ENCODE measurements at places on chromosomes 5 and 9.

DNA sequence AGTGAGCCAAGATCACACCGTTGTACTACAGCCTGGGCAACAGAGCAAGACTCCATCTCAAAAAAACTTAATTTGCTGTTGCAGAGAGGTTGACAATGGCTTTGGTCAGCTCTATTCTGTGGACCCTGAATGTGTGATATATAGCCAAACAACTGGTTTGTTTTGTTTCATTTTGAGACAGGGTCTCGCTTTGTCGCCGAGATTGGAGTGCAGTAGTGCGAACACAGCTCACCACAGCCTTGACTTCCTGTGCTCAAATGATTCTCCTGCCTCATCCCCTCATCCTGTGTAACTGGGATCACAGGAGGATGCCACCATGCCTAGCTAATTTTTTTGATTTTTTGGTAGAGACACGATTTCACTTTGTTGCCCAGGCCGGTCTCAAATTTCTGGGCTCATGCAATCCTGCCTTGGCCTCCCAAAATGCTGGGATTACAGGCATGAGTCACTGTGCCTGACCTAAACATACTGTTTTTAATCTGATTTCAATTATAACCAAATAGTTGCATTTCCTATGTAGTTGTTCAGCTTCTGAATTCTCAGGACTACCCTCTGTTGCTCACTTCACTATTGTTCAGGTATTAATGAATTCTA is 9.8 kb downstream of the RNF183 start:
- DNase-seq, result no peak

- no peak for DNase-seq
Observed at GRCh38 chr9:69168709-69169217, 5.3 kb upstream of the TJP2 start.

DNA sequence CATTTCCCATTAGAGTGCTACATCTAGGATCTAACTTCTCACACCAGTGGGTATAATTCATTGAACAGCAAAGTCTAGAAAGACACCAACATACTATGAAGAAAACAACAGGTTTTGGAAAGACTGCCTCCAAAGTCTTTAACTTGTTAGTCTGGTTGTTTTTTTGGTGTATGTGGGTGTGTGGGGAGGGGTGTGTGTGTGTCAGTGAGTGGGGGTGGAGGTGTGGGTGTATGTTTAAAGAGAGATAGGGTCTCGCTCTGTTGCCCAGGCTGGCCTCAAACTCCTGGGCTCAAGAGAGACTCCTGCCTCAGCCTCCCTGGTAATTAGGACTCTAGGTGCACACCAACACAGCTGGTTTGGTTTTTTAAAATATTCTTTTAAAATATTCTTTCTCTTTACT is 59.7 kb downstream of the AP3B1 start:
- DNase-seq, result no peak

- no peak for DNase-seq
Observed at GRCh38 chr5:17748201-17748600, 113.9 kb downstream of the TAF11L14 start.

GRCh38 chr5:142841511-142842265 is 71.5 kb downstream of the ARHGAP26 start:
- DNase-seq, result no peak

- no peak for DNase-seq
Observed at GRCh38 chr9:117103438-117104110, 311.3 kb downstream of the ASTN2 start.

- DNase-seq, result no peak
Observed at GRCh38 chr9:130885484-130886375, 10.9 kb downstream of the QRFP start.

- no peak for DNase-seq
Observed at GRCh38 chr9:95188459-95188858, 129.1 kb downstream of the FANCC start.

DNA sequence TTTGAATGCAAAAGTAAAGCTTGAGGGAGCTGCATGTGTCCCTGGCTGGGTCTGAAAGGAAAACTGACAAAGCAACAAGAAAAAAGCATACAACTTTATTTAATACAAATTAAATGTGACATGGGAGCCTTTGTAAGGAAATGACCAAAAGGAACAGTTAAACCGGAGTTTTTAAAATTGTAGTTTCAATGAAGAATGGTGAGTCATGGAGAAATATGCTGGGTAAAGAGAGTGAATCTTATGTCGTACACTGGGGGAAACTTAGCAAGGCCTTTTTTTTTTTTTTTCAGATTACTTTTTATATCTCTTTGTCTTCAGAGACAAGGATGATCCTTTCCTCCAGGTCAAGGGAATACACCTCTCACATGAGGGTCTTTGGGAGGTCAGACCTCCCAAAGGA is 50.1 kb upstream of the FBXL17 start:
- no peak for DNase-seq

GRCh38 chr5:2352101-2352861 is 399.2 kb downstream of the IRX2 start:
- no peak for DNase-seq

DNA sequence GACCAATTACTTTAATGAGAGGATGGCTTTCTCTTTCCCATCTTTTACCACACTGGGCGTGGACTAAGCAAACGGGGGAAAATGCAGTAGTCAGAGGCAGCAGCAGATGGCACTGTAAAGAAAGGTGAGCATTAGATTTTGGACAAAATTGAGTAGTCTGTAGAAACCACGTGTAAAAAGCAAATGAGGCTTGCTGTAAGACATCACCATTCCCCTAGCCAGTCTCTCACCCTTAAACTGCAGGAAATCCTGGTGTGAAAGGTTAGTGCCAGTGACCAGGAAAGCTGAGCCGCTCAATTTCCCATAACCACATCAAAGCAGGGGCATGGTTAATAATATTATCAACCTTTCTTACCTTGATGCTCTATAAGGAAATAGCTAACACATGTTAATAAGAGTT is 31.8 kb downstream of the SPATA31C2 start:
- no peak for DNase-seq

- DNase-seq, result no peak
Observed at GRCh38 chr9:126404459-126404858, 77.8 kb downstream of the MVB12B start.

DNA sequence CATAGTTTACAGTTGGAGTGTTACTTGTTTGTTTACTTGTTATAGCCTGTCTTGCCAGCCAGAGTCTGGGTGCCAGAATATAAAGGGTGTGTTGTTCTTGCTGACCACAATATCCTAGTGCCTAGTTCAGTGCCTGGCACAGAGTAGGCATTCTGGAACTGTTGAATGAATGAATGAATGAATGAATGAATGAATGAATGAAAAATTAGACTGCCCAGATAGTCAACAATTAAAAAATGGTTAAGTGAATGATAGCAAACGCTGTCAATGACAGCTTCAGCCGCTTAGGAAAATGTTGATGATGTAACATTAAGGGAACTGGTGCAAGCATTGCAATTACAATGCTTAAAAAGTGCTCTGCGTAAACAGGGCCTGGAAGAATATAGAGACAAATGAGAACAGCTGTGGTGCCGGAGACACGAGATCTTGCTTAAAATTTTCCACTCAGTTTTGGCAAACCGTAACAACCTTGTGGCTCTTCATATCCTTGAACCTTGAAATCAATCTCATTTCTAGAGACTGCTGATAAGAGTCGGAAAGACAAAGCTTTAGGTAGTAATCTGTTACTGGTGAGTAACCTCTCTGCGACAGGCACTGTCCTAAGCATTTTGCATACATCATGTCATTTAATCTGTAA is 4.7 kb upstream of the TTLL11 start:
- DNase-seq, result no peak

DNA sequence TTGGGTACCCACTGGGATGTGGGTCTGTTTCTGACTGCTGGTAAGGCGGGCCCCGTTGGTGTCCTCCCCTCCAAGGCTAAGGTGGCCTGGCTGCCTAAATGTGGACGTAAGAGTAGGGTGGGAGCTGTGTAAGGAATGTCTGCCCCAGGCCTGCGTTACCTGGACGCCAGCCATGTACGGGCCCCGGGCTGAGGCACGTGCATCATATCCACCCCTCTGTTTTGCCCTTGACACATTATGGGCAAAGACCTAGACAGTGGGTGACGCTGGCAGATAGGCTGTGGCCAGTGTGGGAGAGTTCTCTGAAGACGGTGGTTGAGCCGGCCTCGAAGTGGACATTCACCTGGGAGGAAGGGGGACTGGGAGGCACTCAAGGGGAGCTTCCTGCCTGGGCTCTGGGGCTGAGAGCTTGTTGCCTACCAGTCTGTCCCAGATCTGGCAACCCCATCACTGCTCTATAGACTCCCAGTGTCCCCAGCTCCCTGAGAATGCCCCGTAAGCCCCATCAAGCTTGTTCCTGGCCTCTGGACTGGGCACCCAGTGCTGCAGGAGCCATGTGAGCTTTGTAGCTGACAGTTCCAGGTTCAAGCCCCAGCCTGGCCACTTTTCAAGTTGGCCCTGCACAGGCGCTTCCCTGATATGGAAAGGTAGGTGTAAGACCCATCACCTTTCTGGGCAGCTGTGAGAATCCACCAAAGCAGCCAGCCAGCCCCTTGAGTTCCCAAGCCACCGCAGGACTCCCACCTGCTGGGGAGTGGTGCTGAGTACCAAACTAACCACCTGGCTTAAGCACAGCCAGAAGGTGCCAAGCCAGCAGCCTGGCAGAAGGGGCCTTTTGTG is 3.2 kb upstream of the PRR7 start:
- no peak for DNase-seq

GRCh38 chr5:1725641-1726468 is 73.8 kb downstream of the MRPL36 start:
- DNase-seq, result no peak

- DNase-seq, result no peak
Observed at GRCh38 chr9:85185486-85186217, 516.1 kb downstream of the NTRK2 start.

GRCh38 chr9:133855802-133856521 is 117.8 kb upstream of the SARDH start:
- DNase-seq, result no peak

DNA sequence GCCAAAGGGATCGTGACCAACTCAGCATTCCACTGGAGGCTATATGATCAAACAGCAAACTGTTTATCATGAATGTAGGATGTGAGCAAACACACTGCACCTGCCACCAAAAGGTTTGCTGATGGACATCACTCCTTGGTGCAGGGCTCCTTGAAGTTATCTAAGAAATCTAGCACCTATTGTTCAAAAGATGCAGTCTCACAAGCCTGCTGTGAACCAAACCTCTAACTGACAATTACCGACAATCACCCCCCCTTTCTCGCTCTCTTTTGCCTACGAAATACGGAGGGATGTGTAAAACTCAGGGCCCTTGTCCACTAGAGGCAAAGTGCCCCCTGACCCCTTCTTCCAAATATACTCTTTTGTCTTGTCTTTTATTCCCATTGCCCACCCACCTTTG is 2.5 kb upstream of the CLTA start:
- DNase-seq, result no peak

GRCh38 chr5:120518581-120518980 is 54.5 kb downstream of the PRR16 start:
- DNase-seq, result no peak

DNA sequence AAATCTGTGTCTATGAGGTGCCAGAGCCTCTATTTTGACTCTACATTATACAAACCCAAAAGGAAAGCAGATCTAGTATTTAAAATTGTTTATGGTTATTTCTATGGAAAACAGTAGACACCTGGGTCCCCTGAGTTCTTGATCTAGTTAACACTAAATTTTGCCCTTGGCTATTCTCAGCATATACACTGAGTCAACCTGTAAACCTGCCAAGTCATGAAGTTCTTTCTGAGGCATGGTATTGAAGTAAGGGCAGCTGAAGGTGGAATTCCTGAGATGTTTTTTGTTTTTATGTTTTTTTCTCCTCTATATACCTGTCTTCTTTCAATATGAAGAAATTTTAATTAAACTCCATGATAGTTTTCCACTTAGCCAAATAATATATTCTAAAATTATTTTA is 120.2 kb downstream of the PDE4D start:
- DNase-seq, result no peak

DNA sequence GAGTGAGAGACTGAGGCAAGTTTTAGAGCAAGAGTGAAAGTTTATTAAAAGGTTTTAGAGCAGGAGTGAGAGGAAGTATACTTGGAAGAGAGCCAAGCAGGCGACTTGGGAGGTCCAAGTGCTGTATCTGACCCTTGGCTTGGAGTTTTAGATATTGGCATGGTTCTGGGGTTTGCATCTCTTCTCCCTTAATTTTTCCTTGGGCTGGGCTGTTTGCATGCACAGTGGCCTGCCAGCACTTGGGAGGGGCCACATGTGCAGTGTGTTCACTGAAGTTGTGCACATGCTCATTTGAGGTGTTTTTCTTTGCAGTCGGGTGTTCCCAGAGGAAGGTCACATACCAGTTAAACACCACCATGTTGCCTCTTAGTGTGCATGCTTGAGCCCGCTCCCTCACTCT is 464.1 kb downstream of the DMRT2 start:
- DNase-seq, result no peak

DNA sequence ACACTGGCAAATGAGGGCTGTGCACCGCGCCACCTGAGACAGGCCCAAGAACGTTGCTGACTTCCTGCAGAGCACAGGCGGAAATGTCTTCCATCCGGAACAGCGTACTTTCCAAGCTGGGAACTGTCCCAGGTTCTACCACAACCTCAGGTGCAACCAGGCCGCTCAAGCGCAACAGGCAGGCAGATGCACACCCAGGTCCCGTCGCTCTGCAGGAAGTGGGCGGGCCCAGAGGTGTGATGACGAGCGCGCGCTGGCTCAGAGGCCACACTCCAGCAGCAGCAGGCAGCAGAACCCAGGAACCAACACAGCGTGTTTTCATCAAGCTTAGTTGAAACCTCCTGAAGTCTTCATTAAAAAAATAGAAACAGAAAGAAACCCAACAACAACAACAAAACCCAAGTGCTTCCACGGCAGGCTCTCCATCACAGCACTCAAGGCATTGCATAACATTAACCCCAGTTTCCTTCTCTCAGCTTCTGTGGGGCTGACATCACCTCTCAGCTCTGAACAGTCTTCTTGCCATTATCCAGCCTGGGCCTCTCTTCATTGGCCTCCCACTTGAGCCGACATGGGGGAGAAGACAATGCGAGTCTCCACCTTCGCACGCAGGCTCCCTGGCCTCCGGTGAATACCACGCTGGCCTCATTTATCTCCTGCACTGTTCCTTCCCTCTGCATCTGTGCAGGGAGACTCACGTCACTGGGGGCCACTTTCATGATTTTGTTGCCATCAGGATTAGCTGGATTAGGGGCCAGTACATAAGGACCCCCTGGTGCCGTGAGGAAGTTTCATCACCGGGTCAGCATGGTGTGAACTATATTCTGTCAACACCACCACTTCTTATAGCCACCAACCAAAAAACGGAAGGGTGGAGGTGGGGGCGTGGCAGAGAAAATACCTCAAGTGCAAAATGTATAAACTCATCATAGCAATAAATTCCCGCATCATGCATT is 22.1 kb downstream of the PTCH1 start:
- DNase-seq, result peak; percentile 65

DNA sequence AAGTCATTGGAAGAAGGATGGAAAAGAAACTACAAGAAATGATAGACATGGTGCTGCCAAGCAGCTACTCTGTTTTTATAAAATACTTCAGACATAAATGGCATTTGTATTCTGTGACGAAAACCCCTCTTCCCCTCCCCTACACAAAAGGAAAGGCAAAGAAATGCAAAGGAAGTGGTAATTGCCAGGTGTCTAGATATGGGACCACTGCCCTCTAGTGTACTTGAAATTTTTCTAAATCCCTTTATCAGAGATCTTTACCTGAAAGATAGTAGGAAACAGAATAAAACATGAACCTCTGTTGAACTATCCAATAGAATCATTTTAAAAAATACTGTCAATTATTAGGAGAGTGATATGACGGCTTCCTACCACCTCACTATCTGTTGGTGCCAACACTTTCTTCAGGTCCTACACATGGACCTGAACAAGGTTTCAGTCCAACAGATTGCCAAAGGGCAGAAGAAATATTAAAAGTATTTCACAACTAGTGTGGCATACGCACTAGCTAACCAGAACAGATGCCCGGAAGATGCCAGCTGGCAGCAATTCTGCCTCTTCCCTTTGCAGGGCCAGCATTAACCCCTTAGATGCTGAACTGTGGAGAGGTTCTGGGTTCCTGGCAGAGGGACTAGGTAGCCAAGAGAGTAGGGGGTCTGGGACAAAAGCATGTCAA is 104.1 kb downstream of the TSSK1B start:
- no peak for DNase-seq
